Activated effector memory CD4-positive, alpha-beta T cell treated with anti-CD3 and anti-CD28 coated beads, Interleukin-2, amount 50 U/mL, for 16 hours (primary cell): ENCODE measurements at places on chromosomes 3 and 15.

- DNase-seq, result no peak
Observed at GRCh38 chr3:53594276-53594675, 99.9 kb downstream of the CACNA1D start.

DNA sequence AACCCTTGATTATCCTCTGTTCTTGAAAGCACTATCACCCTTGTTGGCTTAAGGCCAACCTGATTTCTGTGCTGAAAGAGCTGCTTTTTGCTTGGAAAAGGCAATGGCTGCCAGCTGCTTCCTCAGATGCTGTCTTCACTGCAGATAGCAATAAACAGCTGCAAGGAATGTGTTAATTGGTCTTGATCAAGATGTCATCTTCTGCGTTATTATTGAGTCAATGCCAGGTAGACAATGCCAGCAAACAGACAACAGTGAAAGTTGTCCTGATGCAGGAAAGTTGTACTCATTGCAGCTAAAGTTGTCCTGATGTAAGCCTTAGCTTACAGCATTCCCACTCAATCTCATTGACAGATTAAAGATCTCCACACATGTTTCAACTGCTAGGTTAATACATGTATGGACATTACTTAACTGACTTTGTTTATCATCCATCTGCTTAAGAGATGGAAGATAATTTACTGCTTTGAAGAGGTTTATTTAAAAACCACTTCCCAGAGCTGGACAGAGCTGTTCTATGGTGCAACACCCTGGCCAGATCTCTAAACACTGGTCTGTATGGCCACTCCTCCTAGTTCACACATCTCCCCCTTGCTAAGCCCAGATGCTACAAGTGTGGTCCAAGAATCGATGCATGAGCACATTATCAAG is 251.0 kb upstream of the MCTP2 start:
- no peak for DNase-seq

DNA sequence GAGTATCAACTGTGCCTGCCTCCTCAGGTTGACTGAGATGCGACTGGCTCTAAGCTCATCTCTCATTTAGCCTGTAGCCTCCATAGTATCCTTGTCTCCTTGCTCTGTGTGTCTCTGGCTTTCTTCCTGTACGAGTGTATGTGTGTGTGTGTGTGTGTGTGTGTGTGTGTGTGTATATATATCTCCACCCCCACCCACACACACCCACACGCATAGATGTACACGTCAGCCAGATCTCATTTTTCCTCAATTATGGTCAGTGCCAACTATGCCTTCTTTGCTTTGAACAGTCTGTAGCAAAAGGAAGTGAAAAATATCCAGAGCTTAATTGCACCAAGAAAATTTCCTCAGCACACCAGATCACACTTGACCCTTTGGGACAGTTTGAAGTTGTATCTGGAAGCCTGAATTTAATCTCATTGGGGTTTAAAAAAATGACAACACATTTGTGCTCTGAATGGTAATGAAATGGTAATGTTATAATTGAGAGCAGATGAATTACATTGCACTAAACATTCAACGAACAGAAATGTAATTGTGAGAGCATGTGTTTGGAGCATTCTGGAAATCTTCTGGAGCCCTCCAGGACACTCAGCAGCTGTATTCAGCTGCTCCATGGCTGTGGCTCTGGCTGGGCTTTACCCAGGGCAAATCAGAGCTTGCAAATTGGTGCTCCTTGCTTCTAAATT is 63.6 kb downstream of the RYR3 start:
- no peak for DNase-seq

DNA sequence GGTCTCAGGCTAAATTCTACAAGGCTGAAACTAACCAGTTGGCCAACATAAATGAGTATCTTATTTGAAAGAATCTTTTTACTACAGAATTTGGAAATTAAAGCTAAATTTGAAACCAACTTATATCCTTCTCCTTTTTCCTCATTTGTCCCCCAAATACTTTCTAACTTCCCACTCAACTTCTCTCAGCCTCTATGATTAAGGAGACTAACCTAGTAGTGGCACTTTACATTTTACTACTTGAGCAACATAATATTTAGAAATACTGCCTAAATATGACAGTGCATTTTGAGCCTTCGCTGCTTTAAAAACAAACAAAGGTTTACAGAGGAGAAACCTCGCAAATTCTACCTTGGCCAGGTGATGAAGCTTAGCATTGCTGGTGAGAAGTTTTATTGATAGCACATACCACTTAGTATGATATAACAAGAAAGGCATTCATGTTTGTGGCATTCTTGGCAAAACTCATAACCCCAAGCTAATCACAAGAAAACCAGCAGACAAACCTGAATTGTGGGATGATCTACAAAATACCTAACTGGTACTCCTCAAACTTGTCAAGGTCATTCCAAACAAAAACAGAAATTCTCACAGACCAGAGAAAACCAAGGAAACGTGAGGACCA is 432.1 kb upstream of the CFAP20DC start:
- no peak for DNase-seq

GRCh38 chr3:183151821-183152351 is 10.6 kb downstream of the LAMP3 start:
- DNase-seq, result no peak

- no peak for DNase-seq
Observed at GRCh38 chr3:14862303-14862660, 43.5 kb downstream of the FGD5 start.

DNA sequence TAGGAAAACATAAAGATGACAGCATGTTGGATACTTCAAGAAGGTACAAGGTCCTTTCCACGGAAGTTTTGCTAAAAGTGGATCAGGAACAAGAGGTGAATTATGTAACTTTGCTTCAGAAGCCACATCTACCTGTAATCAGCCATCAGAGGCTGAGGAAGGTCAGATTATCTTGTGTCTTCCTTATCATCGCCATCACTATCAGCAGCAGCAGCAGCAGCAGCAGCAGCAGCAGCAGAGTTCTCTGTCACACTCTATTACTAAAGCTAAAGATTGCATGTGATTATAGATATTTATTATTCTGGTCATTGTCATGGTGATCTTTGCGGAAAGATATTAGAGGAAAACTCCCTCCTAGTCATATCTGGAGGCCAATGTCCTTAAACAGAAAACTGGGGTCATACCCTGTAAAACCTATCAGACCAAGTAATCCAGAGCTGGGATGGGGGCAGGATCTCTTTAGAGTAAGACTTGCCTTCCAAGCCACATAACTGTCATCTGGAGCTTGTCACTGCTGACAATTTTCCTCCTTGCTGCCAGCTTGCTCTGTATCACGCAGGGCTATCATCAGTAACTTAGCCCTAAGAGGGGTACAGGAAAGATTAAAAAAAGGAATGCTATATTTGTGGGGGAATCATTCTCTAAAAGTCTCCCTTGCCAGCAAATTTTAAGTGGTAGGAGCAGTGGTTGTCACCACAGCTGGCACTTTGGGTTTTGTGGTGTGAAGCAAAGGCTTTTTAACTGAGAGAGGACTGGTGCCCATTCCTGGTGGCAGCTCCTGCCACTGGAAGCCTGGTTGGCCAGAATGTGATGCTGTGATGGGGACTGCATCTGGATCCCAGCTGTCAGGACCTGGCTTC is 130.9 kb upstream of the RASGRP1 start:
- no peak for DNase-seq

- DNase-seq, result no peak
Observed at GRCh38 chr15:65920121-65920520, 50.8 kb downstream of the RAB11A start.

- no peak for DNase-seq
Observed at GRCh38 chr15:34490417-34491193, 53.0 kb upstream of the GOLGA8A start.

DNA sequence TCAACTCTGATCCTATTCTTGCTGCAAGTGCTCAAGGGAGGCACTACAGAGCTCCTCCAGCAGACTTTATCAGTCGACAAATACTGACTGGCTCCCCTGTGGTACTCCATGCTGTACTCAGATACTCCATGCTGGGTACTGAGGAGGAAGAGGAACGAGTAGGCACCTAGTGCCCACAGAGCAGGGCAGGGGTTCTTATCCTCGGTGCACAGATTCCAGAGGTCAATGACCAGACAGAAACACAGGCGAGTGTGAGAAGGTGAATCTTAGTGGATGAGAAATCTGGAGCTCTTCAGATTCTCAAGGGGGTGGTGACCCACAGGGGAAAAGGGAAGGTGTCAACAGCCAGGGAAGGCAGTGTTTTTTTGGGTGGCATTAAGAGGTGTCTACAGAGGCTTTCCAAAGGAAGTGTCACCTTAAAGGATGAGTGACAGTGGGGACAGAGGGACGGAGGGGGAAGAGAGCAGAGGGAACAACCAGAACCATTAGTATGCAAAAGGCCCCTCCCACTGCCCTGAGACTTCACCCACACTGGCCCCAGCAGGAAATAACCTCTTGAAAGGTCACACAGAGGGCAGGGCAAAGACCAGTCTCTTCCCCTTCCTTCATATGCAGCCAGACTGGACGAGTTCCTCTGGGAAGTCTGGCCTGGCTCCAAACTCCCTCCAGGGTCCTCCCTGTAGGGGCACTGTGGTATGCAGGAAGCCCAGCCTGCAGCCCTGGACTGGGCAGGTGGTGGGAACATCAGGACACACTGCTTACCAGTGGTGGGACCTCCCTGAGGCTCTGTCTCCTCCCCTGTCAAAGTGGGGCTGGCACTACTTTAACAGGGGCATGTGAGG is 27.5 kb downstream of the CCDC12 start:
- DNase-seq, result no peak

GRCh38 chr15:48469681-48470080 is 138.5 kb downstream of the DUT start:
- no peak for DNase-seq

DNA sequence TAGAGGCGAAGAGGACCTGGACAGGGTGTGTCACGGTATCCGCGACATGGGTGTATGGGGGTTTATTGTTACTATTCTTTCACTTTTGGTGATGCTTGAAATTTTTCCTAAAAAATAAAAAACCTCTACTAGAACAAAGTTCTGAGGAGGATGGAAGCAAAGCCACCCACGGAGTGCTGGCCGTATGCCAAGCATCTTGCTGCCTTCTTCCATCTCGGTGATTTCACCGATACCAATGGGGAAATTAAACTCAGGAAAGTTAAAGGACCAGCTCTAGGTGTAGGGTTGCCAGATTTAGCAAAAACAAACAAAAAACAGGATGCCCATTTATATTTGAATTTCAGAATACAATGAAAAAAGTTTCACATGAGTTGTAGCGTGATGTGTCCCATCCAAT is 33.9 kb downstream of the SMAD6 start:
- no peak for DNase-seq

- peak; percentile 72 for DNase-seq
Observed at GRCh38 chr15:62067448-62068044, 769 bp downstream of the C2CD4A start.

DNA sequence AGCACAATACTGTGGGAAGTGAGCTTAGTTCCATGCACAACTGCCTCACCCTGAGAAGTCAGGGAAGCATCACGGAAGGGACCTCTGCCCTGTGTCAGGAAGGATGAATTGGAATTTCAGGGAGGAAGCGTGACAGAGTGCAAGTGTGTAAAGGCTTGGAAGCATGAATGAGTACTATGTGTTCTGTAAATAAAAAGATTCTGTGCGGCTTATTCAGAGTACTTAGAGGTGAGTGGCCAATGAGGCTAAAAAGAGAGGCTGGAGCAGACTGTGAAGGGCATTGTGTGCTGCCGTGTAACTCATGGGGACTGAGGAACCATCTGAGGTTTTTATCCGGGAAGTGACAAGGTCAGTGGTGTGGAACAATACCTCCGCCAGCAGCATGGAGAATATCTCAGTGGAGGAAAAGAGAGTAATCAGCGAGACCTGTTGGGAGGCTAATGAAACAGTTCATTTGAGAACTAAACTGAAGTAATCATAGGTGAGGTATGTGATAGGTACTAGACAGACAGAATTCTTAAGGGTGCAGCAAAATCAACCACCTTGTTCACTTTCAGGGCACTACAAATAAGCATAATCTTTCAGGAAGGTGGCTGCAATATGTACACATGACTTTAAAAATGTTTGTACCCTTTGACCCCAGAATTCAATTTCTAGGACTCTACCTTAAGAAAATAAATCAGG is 64.9 kb upstream of the SPRED1 start:
- no peak for DNase-seq

GRCh38 chr3:2823031-2823430 is 287.1 kb downstream of the IL5RA start:
- no peak for DNase-seq

GRCh38 chr3:183924956-183925355 is 40.3 kb upstream of the PARL start:
- DNase-seq, result no peak

GRCh38 chr3:139107424-139108252 is 62.9 kb upstream of the PRR23C start:
- DNase-seq, result peak; percentile 49

DNA sequence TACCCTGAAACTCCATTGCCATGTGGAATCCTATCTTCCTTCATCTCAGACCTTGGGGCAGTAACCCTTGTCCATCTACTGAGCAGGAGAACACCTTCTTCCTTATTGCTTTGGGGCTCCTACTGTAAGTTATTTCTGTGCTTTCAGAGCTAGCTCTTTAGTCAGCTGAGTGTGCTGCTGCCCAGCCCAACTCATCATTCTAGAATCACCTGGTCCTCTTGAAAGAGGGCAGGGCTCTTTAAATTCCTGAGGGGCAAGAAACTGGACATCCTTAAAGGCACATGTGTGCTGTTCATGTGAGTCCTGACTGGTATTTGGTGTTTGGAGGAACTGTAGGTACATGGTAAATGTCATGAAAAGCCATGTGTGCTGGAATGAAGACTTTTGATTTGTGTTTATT is 140.9 kb downstream of the ARNT2 start:
- no peak for DNase-seq

- no peak for DNase-seq
Observed at GRCh38 chr15:25397100-25397499, 41.7 kb downstream of the UBE3A start.

- DNase-seq, result no peak
Observed at GRCh38 chr15:72463702-72464101, 10.4 kb upstream of the ARIH1 start.

GRCh38 chr3:30644615-30645014 is 38.2 kb downstream of the TGFBR2 start:
- peak; percentile 80 for DNase-seq

- no peak for DNase-seq
Observed at GRCh38 chr3:183158113-183158512, 4.4 kb downstream of the LAMP3 start.

- no peak for DNase-seq
Observed at GRCh38 chr3:56477646-56478045, 9.4 kb upstream of the ERC2 start.

DNA sequence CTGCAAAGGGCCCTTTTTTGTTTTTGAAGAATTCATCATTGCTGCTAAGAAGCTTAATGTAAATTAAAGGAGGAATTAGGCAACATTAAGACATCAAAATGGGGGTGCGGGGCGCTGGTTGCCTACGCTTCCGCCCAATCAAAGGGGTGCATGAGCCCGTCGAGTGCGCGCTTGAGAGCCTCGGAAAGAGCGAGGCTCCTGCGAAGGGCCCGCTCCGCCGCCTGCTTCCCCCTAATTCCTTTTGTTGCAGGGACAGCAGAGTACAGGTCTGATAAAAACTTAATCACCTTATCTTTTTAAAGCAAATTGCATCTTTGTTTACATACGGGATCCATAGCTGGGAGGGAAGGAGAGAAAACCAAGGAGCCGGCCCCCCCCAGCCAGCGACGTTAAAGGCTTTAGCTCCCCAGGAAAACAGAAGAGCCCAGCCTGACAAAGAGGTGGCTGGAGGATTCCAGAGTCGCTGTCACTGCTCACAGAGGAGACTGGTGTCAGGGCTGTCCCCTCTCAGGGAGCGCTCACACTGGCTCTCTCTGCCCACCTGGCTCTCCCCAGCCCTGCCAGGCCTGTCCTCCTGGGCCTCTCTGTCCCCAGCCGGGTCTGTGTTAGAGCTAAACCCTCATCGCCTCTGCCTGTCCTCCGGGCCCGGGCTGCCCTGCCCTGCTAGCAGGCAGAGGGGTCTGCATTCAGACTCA is 67.3 kb downstream of the DNAJB8 start:
- DNase-seq, result no peak
